ENCODE measurements at places on chromosomes 7 and 10.

GRCh38 chr7:74134117-74134620 is 40.0 kb upstream of the EIF4H start:
- no peak for DNase-seq

GRCh38 chr7:37385787-37386186 is 62.9 kb downstream of the ELMO1 start:
- no peak for DNase-seq

DNA sequence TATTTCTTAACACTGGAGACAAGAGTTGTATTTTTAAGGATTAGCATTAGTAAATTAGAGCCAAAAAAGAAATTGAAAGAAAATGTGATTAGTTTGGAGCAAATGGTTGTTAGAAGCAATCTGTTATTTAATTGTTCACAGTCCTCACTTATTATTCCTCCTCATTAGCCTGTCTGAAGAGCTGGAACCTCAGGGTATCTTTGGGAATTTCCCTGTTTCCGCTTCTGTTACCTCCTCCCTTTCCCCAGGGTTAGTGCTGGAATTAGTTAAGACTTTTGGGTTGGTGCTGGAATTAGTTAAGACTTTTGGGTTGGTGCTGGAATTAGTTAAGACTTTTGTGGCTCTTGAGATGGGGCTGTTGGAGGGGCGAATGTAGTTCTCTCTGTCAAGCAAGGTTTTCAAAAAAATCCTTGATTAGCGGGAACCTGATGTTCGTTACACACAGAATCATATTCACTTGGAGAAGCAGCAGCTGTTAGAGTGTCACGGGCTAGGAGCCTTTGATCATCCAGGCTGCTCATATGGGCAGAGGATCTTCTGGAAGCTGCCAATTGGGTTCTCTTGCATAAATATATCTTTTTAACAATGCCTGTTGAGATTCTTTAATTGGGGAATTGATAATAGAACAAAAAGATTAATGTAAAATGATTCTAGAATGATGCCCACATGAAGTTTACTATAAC is 251.0 kb upstream of the NPSR1 start:
- DNase-seq, result no peak

GRCh38 chr10:120266022-120266421 is 191.0 kb upstream of the PLPP4 start:
- DNase-seq, result no peak

- no peak for DNase-seq
Observed at GRCh38 chr10:132335189-132336063, 3.4 kb downstream of the LRRC27 start.

- DNase-seq, result no peak
Observed at GRCh38 chr7:16786257-16786656, 18.5 kb downstream of the AGR2 start.

GRCh38 chr7:151088856-151089699 is 2.8 kb downstream of the AGAP3 start:
- no peak for DNase-seq

GRCh38 chr7:36530456-36530855 is 140.8 kb downstream of the ANLN start:
- DNase-seq, result no peak

GRCh38 chr7:29290829-29291228 is 96.3 kb downstream of the CHN2 start:
- DNase-seq, result no peak

DNA sequence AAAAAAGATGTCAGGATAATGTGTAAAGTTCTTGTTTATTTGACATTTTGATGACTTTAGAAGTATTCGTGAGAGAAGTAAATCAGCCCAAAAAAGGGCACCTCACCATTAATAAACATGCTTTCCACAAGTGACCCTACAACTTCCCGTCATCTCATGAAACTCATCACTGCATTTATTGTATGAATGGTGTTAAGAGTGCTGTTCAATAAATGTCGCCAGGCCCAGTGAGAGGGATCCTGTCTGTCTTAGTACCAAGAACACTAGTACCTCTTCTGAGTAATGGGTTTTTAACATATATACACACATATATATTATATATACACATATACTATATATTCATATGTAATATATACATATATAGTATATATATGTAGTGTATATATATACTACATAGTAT is 61.9 kb downstream of the TMEM26 start:
- no peak for DNase-seq

DNA sequence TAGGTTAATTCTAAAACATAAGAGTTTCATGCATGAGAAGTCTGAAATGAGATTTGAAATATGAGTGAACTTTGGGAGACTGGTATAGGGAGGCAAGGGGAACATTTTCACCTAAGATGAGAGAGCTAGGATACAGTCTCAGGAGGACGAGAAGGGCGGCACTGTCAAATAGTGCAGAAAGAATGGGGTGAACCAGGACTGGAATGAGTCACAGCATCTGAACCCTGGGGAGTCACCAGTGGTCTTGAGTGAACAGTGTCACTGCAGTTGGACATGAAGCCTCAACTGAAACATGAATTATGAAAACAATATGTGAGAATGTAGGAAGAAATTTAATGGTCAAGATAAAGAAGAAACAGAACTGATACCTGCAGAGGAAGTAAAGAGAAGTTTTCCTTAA is 33.8 kb downstream of the GNG11 start:
- no peak for DNase-seq

DNA sequence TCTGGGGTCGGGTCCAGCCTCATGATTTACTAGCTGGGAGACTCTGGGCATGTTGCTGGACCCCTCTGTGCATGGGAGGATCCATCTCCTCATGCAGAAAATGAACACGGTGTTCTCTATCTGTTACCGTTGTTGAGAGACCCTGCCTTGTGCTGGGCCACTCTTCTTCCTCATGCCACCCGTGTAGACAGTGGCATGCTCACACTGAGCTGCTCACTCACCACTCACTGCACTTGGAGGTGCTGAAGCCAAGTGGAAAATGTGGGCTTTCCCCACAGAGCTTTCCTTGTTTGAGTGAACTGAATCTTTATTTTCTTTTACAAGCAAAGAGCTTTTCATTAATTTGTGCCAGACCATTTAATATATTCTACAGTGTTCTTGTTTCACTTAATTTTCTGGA is 77.5 kb upstream of the GDF10 start:
- no peak for DNase-seq

GRCh38 chr10:52959810-52960209 is 187.2 kb upstream of the MBL2 start:
- DNase-seq, result no peak

- no peak for DNase-seq
Observed at GRCh38 chr7:47807126-47807525, 141.1 kb downstream of the PKD1L1 start.

DNA sequence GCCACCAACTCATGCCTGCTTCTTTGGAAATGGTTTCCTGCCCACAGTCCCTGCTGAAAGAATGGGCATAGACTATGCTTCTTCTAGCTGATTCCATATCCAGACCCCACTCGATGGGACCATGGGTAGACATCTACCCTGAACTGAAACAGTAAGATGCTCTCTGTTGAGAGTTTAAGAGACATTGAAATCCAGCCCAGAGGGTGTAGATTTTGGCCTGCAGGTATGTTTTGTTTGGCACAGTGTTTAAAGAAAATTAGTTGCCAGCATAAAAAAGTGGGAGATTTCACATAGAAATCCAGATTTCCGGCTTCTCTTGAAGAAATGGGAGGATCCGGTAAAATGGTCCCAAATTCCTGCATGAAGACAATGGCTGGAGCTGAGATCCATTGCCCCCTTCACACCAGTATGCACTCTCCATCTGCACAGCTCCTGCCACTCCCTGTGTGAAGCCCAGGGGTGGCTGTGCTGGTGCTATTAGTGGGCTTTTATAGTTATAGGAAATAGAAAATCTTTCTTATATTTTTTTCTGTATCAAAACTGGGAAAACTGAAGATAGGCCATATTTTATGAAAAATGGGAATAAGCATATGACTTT is 218.1 kb downstream of the PTEN start:
- no peak for DNase-seq

DNA sequence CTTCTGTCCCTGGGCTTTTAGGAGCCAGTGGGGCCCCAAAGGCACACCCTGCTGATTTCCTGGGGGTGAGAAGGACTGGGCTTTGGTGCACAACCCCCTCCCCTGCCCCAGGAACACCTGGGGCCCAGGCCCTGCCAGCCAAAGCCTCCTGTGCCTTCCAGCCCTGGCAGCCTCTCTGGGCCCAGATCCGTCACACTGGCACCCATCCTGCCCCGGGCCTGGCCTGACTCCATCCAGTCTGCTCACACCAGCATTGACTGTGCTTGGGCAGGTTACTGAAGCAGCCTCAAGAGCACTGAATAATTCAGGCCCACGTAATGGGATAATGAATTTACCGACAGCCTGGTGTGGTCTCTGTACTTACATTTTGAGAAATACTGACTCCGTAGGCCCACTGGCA is 12.0 kb upstream of the COMTD1 start:
- DNase-seq, result no peak

DNA sequence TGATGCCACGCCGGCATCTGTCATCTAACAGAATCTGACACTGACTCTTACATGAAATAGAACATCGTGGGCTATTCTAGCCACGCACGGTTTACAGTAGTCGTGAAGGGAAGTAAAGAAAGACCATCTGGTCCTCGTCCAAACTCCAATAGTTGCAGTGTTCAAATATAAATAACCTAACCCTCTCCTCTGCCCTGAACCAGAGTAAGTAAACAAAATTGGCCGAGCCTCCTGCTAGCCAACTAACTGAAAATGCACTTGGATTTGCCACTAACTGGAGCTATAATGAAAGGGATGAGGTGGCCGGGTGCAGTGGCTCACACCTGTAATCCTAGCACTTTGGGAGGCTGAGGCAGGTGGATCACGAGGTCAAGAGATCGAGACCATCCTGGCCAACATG is 29.5 kb upstream of the ZC3HAV1L start:
- DNase-seq, result no peak

GRCh38 chr7:77550586-77550985 is 13.5 kb downstream of the PTPN12 start:
- DNase-seq, result no peak

Data from activated CD8-positive, alpha-beta memory T cell treated with anti-CD3 and anti-CD28 coated beads for 4 hours (primary cell).